Neural cell (in vitro differentiated cells): ENCODE measurements at places on chromosomes 13 and 19. TPM values are rescaled to one million over a fixed set of nuclear protein-coding genes. Genes with fewer than 3 reads are reported as not detected.

UCHL3 gene
- 46.0 and 47.1 TPM in 2 replicates for polyA plus RNA-seq

IGFL4 gene
- polyA plus RNA-seq = 4.4 and 5.2 TPM in 2 replicates

SHANK1 gene
- 3.2 and 7.9 TPM in 2 replicates for polyA plus RNA-seq

FPR3 gene
- polyA plus RNA-seq = not detected in 2 replicates

FGF14 gene
- polyA plus RNA-seq = 35.6 and 36.4 TPM in 2 replicates

RAB3D gene
- 16.7 and 19.3 TPM in 2 replicates for polyA plus RNA-seq

RAB4B gene
- polyA plus RNA-seq = 66.0 and 76.2 TPM in 2 replicates
